AML-193 (cell line): ENCODE measurements at places on chromosomes 7 and 10.
A peak's percentile ranks its signal among the peaks of the same experiment; 100 is the strongest.

- DNase-seq = no peak
Measured at GRCh38 chr7:155204744-155205367, 92.8 kb upstream of the INSIG1 start.

DNA sequence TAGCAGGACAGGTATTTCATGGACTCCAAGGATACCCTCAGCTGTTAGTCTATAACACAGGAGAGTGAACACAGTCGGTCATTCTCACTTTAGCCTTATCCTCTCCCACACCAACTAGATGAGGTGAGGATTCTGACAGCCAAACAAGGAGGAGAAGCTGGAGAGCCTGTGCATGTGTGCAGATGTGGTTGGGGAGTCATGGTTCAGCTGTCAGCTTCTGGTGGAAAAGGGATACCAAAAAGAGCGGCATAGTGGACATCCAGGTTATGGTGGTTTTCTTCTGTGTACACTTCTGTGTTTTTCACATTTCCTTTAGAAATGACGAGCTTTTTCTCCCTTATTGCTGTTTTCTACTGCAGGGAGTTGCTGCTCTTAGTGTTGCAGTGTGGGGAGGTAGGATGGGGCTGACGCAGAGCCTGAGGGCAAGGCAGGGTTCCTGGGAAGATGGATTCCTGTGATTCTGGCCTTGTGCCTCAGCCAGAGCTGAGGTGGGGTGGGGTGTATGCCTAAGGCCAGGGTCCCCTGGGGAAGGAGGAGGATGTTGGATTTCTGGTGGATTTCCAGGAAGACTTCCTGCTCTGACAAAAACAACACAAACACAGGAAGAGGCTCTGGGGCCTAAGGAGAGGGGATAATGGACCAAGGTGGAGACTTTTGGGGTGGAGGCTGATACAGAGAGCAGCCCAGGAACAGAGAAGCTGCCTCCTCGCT lies 26.6 kb downstream of the PLAU start:
- DNase-seq = no peak

- DNase-seq = no peak
Measured at GRCh38 chr7:61576-62360, 130.6 kb upstream of the FAM20C start.

DNA sequence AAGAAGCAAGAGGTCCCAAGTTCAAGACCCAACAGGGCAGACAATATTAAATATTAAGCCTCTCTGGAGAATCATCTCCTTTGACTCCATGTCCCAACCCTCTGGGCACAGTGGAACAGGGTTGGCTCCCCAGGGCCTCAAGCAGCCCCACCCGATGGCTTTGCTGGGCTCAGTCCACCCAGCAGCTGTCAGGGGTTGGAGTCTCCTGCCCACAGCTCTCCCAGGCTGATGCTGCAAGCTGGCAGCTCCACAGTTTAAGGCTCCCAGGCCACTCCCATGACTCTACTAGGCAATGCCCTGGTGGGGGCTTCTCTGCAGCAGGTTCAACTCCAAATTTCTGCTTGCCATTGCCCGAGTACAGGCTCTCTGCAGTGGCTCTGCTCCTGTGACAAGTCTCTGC lies 55.1 kb downstream of the LARP4B start:
- no peak for DNase-seq

GRCh38 chr7:2325162-2325561 lies 10.9 kb upstream of the SNX8 start:
- peak; percentile 69 for DNase-seq

GRCh38 chr10:128633864-128634540 lies 507.8 kb upstream of the MKI67 start:
- no peak for DNase-seq

GRCh38 chr10:19546224-19546623 lies 270.0 kb upstream of the PLXDC2 start:
- DNase-seq = no peak

DNA sequence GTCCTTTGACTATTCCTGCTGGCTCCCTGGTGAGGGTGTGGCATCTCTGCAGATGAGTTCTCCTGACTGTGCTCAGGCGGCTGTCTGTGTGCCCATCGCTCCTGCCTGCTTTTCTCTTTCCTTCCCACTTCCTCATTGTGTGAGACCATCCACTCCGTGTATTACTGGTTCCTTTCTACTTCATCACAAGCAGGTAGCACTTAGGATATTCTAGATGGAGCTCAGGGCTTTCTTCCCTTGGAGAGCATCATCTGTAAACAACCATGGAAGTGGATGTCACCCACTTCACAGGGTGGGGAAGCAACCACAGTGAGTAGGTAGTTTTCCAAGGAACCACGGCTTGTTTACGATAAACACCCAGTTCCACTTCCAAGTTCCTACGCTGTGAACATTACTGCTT lies 15.7 kb downstream of the DNAJB6 start:
- DNase-seq = no peak

DNA sequence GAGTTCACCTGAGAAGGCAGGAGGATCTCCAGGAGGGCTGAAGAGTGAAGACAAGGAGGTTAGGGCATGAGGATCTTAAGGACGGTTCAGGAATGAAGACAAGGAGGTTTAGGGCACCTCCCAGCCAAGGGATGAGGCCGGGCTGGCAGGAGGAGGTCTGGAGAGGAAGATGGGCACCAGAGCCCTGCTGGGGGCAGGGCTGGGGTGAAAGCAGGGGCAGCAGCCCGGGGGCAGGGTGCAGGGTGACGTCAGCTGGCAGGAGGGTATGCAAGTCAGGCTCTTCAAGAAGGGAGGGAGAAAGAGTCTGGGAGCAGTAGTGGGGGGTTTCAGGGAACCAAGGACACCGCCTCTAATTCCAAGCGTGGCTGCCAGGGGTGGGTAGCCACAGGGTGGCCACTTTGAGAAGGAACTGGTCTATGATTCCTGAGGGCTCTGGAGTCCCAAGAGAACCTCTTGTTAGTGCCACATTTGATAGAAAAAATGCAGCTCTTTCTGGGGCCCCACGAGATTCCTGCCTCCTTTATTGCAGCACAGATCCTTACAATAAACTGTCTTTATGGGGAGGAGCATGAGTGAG lies 101.6 kb downstream of the C10orf90 start:
- no peak for DNase-seq

DNA sequence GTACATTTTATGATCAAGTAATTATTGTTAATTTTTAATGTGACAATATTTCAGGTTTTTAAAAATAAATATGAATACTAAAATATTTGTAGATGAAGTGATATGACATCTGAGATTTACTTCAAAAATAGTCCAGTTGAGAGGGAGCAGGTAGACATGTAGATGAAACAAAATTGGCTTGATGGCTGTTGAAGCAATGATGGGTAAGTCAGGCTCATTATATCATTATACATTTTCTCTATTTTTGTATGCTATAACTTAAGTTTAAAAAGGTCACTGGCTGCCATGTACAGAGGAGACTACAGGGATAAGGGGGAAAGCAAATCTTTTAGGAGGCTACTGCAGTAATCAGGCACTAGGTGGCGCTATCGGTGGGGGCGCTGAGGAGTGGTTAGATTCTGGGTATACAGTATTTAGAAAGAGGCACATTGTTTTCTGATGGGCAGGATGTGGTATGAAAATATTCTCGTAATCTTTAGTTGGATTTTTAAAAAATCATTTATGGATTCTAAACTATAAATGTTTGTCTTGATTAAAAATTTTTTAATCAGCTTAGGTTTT lies 189.8 kb upstream of the IMMP2L start:
- peak; percentile 62 for DNase-seq
